ENCODE measurements at places on chromosomes 1 and 21.

GRCh38 chr21:17726047-17726829 is 92.9 kb downstream of the C21orf91 start:
- no peaks in the 10 kb centered on the region for H3K27me3 ChIP-seq
- H3K36me3 ChIP-seq, result no peaks in the 10 kb centered on the region
- no peak for DNase-seq

DNA sequence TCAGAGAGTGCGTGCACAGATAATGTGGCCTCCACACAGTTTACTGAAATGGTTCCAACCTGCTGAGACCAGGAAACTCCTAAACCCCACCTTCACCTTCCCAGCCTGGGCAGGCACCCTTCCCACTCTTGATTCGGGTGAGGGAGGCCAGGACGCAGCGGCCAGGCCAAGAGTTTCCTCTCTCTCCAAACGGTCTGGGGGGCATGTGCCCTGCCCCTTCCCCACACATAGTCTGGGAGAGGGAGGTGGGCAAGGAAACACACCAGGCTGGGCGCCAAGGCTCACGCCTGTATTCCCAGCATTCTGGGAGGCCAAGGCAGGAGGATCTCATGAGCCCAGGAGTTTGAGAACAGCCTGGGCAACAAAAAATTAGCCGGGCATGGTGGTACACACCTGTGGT is 9.6 kb downstream of the TNFRSF8 start:
- DNase-seq, result no peak
- H3K27ac ChIP-seq, result no peak overlapping the region
- H3K27me3 ChIP-seq, result no peaks in the 10 kb centered on the region
- H3K36me3 ChIP-seq, result no peaks in the 10 kb centered on the region
- peaks cover 5% of the 10 kb centered on the region for H3K4me1 ChIP-seq

DNA sequence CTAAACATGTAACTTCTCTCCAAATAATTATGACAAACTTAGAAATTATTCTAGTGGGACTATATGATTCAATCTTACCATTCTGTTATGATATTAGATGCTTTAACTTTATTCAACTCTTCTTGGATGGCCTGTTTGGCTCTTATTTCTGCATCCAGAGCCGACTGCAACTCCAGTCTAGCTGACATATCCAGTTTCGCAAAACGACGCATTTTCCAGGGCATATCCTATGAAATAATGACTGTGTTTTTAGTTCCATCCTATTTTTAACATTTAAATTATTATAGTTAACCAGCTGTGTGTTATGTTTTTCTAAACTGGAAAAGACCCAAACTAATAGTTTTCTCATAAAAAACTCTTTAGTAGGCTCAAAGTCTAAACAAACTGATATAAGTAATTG is 133.7 kb downstream of the COQ8A start:
- no peaks in the 10 kb centered on the region for H3K27me3 ChIP-seq
- H3K4me3 ChIP-seq, result no peak overlapping the region
- H3K27ac ChIP-seq, result no peak overlapping the region
- H3K36me3 ChIP-seq, result no peaks in the 10 kb centered on the region

- peak overlapping the region; percentile 79 for H3K27ac ChIP-seq
- H3K27me3 ChIP-seq, result no peaks in the 10 kb centered on the region
- no peak for DNase-seq
- H3K4me1 ChIP-seq, result peaks cover 51% of the 10 kb centered on the region
- no peaks in the 10 kb centered on the region for H3K36me3 ChIP-seq
Measured at GRCh38 chr1:157439302-157439954, 112.9 kb downstream of the FCRL5 start.

- DNase-seq, result peak; percentile 20
- peaks cover 37% of the 10 kb centered on the region for H3K4me1 ChIP-seq
- no peak overlapping the region for H3K4me3 ChIP-seq
- H3K27me3 ChIP-seq, result no peaks in the 10 kb centered on the region
- peak overlapping the region; percentile 69 for H3K27ac ChIP-seq
Measured at GRCh38 chr1:190597294-190597693, 119.6 kb upstream of the BRINP3 start.

- H3K27me3 ChIP-seq, result no peaks in the 10 kb centered on the region
- H3K36me3 ChIP-seq, result no peaks in the 10 kb centered on the region
- DNase-seq, result no peak
- H3K4me3 ChIP-seq, result no peak overlapping the region
- no peak overlapping the region for H3K27ac ChIP-seq
Measured at GRCh38 chr1:22922640-22923039, 50.0 kb downstream of the LACTBL1 start.

- H3K36me3 ChIP-seq, result no peaks in the 10 kb centered on the region
- H3K4me1 ChIP-seq, result peaks cover 15% of the 10 kb centered on the region
- H3K4me3 ChIP-seq, result no peak overlapping the region
- H3K27me3 ChIP-seq, result no peaks in the 10 kb centered on the region
- no peak overlapping the region for H3K27ac ChIP-seq
Measured at GRCh38 chr1:217067642-217068041, 344.4 kb upstream of the ESRRG start.

GRCh38 chr1:215118081-215118480 is 35.5 kb downstream of the KCNK2 start:
- no peak for DNase-seq
- no peaks in the 10 kb centered on the region for H3K27me3 ChIP-seq
- no peak overlapping the region for H3K4me3 ChIP-seq

- H3K36me3 ChIP-seq, result no peaks in the 10 kb centered on the region
- H3K4me1 ChIP-seq, result no peaks in the 10 kb centered on the region
- H3K27ac ChIP-seq, result no peak overlapping the region
- DNase-seq, result no peak
- no peaks in the 10 kb centered on the region for H3K27me3 ChIP-seq
Measured at GRCh38 chr21:24976238-24976637, 631.0 kb downstream of the MRPL39 start.

GRCh38 chr1:234838182-234838581 is 228.2 kb upstream of the IRF2BP2 start:
- H3K4me1 ChIP-seq, result no peaks in the 10 kb centered on the region
- H3K27ac ChIP-seq, result no peak overlapping the region
- H3K36me3 ChIP-seq, result no peaks in the 10 kb centered on the region
- no peak for DNase-seq

DNA sequence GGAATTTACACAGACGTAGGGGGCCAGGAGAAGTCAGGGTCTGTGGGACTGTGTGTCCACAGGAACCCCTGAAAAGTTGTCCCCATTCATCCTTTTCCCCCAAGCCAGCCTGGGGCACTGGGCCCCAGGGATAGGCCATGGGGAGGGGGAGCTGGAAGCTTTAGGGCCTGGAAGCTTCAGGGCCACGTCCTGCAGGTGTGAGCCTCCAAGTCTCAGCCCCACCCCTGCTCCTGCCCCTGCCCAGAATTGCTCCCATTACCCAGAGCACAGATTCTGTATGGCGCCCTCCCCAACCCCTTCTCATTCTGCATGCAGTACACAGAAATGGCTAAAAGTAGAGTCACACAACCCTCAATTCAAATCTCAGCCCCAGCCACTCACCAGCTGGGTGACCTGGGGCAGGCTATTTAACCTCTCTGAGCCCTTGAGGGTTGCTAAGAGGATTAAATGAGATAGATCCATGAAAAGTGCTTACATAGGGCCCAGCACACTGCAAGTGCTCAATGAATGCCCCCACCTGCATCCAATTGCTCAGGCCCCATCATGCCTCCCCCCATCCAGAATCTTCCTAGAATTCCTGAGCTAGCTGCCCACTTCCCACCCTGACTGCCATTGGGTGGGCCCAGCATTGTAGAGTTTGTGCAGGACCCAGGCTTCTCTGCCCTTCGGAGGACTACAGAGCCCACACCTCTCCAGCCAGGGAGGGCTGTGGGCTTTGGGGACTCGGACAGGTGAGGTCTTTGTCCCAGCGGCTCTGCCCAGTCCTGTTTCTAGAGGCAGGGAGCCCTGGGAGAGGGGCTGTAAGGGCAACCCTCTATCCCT is 6.5 kb downstream of the RAP1GAP start:
- no peak for DNase-seq
- no peak overlapping the region for H3K27ac ChIP-seq
- no peaks in the 10 kb centered on the region for H3K4me1 ChIP-seq
- H3K36me3 ChIP-seq, result no peaks in the 10 kb centered on the region

- no peaks in the 10 kb centered on the region for H3K36me3 ChIP-seq
- H3K4me1 ChIP-seq, result no peaks in the 10 kb centered on the region
- H3K4me3 ChIP-seq, result no peak overlapping the region
- DNase-seq, result no peak
Measured at GRCh38 chr1:57797084-57797483, 373.2 kb upstream of the DAB1 start.

- H3K4me3 ChIP-seq, result no peak overlapping the region
- no peaks in the 10 kb centered on the region for H3K4me1 ChIP-seq
- DNase-seq, result no peak
- no peak overlapping the region for H3K27ac ChIP-seq
- no peaks in the 10 kb centered on the region for H3K36me3 ChIP-seq
- no peaks in the 10 kb centered on the region for H3K27me3 ChIP-seq
Measured at GRCh38 chr1:30724655-30725421, 1.5 kb upstream of the MATN1 start.

DNA sequence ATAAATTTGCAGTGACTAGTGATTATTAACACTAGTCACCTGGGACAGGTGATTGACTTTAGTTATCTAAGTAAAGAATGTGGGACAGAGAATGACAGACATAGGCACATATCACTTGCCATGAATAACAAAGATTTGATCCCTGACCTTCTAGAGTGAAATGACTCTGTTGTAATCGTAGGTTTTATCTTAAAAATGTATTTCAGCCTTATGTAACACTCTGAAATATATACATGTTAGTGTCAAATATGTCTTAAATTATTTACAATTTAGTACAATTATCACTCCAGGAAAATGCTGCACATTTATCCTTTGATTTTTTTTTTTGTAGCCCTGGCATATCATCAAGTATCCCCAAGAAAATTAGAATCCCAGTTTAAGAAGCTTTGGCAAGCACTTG is 186.4 kb upstream of the PTGFR start:
- no peak overlapping the region for H3K27ac ChIP-seq
- H3K4me3 ChIP-seq, result no peak overlapping the region
- H3K36me3 ChIP-seq, result no peaks in the 10 kb centered on the region
- H3K27me3 ChIP-seq, result no peaks in the 10 kb centered on the region

GRCh38 chr1:245129319-245130240 is 25.2 kb upstream of the KIF26B start:
- DNase-seq, result no peak
- H3K36me3 ChIP-seq, result no peaks in the 10 kb centered on the region
- H3K4me1 ChIP-seq, result no peaks in the 10 kb centered on the region
- no peak overlapping the region for H3K4me3 ChIP-seq
- H3K27ac ChIP-seq, result no peak overlapping the region

GRCh38 chr1:209549443-209550205 is 33.9 kb upstream of the CAMK1G start:
- no peaks in the 10 kb centered on the region for H3K27me3 ChIP-seq
- DNase-seq, result peak; percentile 30
- H3K4me3 ChIP-seq, result no peak overlapping the region
- peaks cover 10% of the 10 kb centered on the region for H3K4me1 ChIP-seq
- H3K27ac ChIP-seq, result no peak overlapping the region

DNA sequence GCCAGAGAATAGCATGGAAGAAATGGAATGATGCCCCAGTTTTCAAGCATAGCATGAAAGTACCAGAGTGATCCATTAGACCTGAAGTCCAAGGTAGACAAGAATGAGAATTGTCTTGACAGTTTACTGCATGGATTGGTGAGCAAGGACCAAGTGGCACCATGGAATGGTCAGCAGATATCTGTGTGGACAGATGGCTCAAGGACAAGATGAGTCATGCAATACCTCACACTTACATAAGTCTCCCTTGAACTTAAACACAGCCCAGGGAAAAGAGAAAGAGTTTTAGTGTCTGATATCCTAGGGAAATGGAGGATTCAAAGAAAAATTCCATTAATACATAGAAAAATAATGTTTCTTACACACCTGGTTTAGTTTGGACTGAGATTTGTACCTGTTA is 195.2 kb downstream of the MRPL39 start:
- H3K27me3 ChIP-seq, result no peaks in the 10 kb centered on the region
- H3K4me3 ChIP-seq, result no peak overlapping the region
- no peak for DNase-seq
- H3K4me1 ChIP-seq, result no peaks in the 10 kb centered on the region

GRCh38 chr1:28606771-28607170 is 14.7 kb downstream of the RAB42 start:
- peaks cover 22% of the 10 kb centered on the region for H3K4me1 ChIP-seq
- no peak overlapping the region for H3K4me3 ChIP-seq
- no peak overlapping the region for H3K27ac ChIP-seq
- H3K27me3 ChIP-seq, result no peaks in the 10 kb centered on the region
- no peaks in the 10 kb centered on the region for H3K36me3 ChIP-seq
